Left hindlimb (tissue), 1 donor: ENCODE measurements at places on chromosomes 1 and 21.

GRCh38 chr1:23558140-23558871 lies 995 bp downstream of the ID3 start:
- peak; percentile 86 for DNase-seq

DNA sequence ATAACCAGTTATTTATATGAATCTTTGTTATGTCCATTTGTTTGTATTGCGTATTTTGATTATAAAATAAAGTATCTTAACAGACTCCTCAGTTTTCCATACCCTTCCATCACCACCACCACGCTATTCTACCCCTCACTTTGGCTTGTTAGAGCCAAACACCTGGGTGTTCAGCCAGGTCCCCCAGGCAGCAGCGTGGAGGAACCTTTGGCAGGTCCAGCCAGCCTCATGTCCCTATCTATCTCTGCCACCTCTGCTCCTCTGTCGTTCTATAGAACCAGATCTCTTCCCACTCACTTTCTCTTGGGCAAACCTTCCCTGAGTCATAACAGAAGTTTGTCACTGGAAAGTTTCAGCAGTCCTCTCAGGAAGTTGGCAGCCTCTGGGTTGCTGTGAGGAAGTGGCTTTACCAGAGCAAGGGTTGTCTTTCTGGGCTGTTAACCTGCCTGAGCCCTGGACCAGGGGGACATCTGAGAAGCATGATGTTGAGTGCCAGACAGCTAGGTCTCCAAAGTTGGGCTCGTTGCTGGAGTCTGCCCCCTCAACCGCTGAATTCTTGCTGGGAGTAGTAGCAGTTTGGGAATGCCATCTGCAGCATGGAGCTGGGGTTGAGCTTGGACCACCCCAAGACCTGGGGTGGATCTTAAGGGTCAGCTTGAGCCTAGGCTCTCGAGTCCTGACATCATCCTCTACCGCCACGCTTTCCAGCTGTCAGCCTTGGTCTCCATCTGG lies 996 bp upstream of the SH3BGRL3 start:
- peak; percentile 49 for DNase-seq

GRCh38 chr21:42062236-42063022 lies 8.7 kb upstream of the UMODL1 start:
- no peak for DNase-seq

DNA sequence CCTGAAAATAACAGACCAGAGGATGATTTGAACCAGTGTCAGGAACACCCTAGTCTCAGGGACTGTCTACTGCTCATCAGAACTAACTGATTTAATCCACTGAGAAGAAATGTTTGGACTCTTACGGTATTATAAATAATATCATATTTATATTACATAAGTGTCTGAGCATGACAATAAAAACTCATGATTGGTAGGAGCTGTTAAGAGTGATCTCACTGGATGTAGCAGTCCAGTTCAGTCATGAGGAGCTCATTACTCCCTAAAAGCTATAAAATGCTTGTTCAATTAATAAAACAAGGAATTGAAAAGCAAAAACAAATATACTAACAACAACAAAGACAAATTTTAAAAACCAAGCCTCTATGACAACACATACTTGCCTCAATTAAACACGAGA lies 68.8 kb upstream of the BCL9 start:
- DNase-seq = no peak

- DNase-seq = no peak
These were observed 259.3 kb upstream of the SGIP1 start for GRCh38 chr1:66274634-66275033.

GRCh38 chr1:33641104-33641830 lies 168.8 kb downstream of the ZSCAN20 start:
- no peak for DNase-seq

DNA sequence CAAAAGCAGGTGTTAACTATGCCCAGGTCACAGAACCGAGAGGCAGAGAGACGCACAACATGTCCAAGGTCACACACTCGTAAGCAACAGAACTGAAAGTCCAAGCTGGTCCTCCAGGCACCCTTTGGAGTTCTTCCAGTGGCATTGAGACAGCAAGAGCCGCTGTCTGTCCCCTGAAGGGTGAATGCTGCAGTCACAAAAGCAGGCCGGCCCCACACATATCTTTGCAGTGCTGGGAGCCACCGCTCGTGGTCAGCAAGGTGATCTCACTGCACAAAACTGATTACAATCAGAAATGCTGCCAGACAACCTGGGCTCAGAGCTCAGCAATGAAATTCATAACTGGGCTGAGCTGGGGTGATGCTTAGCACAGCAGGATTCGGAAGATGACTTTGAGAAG lies 47.4 kb upstream of the RAB4A start:
- no peak for DNase-seq

- no peak for DNase-seq
These were observed 18.4 kb downstream of the MTHFR start for GRCh38 chr1:11787251-11787803.

DNA sequence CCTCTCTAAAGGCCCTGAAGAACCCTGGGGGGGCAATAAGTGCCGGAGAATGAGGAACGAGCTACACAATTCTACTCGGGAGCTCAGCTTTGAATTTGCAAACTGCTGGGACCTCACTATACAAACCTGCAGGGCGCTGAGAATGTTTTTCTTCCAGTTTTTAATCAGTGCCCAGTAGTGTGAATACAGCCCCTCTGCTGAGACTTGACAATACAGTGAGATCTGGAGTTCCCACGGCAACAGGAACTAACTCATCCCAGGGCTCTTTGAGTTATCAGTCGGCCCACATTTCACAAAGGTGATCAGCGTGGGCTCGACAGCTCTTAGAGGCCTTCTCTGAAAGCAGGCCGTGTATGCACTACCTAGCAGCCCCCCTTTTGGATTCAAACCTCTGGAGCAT lies 41.7 kb downstream of the TMEM53 start:
- no peak for DNase-seq

DNA sequence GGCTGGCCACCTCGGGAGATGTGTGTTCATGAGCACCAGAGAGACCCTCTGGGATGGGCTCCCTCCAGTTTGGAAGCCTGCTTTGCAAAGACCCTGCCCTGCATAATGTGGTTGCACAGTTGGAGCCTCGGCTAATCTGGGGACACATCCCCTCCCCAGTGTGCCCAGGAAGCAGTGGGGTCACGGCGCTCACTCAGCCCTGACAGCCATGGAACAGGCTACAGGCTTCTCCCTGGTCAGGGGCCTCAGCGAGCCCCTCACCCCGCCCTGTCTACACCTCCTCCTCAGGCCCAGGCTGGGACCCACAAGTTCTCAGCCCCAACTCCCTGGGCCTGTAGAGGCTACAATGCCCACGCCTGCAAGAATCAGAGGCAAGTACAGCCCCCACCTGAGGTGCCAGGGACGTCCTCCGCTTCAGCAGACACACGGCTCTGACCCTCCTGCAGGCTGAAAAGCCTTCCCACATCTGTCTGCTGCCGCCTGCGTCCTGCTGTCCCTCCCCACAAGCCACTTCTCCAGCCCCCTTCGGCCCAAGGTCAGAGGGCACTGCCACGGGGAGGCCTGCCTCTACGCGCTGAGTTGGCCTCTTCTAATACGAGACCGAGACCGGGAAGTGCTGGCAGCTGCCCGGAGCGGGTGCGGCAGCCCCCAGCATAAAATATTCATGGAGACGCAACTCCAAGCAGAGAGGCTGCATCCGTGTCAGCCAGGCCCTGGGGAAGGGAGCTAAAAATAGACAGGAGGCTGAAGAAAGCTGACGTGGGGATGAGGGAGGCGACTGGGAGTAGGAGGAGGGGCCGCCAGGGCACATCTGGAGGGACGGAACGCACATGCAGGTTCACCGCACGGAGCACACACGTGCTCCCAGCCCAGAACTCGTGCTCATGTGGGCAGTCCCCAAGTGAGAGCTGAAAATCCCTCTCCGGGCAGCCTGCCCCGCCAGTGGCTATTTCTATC lies 15.2 kb upstream of the GPR153 start:
- DNase-seq = peak; percentile 90

DNA sequence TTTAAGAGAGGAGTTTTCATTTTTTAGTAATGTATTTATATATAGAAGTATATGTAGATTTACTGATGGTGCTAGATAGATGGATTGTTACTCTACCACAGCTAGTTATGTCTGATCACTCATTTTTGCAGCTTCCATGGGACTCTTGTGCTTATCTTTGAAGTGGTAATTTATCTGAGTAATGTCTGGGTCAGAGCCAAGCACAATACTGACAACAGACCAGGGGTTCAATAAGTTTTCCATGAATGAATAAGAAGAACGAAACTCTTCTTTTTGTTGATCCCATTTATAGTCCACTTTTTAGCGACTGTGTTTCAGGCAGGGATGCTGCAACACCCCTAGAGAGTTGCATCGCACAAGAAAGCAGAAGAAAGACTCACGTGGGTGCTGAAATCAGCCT lies 935.2 kb downstream of the PLA2G4A start:
- no peak for DNase-seq

- DNase-seq = no peak
These were observed 36.4 kb downstream of the DNM3 start for GRCh38 chr1:171877701-171878100.

- no peak for DNase-seq
These were observed 143.2 kb upstream of the CSF3R start for GRCh38 chr1:36625935-36626310.

GRCh38 chr1:85496941-85497582 lies 32.1 kb upstream of the DDAH1 start:
- no peak for DNase-seq

DNA sequence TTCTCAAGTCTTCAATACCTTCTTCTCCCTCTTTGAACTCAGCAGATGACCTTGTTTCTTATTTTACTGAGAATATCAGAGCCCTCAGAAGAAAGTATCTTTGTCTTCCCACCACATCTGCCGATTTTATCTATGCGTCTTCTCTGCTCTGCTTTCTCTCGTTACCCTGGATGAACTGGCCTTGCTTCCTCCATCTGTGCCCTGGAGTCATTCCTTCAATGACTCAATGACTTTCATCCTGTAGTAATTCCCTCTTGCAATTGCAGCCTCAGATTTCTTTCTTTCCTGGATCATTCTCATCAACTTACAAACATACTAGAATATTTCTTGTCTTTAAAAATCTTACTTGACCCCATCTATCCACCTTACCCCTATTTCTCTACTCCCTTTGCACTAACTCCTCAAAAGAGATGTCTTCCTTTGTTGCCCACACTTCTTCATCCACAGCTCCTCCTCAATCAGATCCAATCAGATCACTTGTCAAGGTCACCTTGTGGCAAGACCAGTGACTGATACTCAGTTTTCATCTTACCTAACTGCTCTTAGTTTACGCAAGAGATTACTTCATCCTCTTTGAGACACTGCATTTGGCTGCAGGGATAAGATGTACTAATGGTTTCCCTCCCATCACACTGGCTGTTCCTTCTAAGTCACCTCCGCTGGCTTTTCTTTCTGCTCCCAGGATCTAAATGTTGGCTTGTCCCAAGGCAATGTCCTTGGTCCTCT lies 8.2 kb upstream of the TGFBR3 start:
- no peak for DNase-seq

GRCh38 chr1:87452648-87453047 lies 124.0 kb downstream of the LMO4 start:
- no peak for DNase-seq
